ENCODE measurements at places on chromosomes 6 and 20.

DNA sequence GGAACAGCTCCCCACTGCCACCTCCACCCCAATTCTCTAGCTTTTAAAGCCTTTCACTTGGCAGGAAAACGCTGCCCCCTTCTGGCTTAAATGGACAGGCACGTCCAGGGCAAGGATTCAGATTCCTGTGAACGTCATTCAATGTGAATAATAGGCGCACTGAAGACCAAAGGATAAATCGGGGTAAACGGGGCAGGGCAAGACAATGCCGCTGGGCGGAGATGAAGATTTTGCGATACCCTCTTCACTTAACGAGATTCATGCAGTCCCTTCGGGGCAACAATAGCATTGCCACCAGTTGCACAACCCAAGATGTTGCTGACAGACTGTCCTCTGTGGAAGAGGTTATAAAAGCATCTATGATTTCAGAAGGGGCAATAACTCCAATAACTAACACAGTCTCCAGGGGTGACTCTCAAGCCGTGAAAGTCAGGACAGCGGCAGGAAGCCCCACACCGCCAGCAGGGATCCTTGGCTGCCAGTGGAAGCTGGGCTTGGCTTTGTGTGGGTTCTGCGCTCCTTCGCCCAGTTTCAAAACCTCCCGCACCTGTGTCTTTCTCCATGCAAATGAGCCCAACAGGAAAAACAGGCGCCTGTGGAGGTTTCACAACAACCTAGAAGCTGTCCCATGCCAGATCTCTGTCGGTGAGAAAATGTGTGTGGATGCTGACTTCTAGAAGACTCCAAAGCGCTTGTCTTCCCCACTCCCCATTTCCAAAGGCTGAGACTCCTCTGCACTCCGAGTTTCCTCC is 291.8 kb downstream of the BMP7 start:
- DNase-seq: peak; percentile 69

- DNase-seq: no peak
Measured at GRCh38 chr20:1491281-1491840, at the start of gene SIRPB2. SIRPB2 (minus strand) TSS chr20:1491420; CDS start chr20:1491359, 61 bp downstream.

- no peak for DNase-seq
Measured at GRCh38 chr6:3381233-3381921, 75.5 kb downstream of the SLC22A23 start.

GRCh38 chr6:148398678-148399077 is 56.0 kb downstream of the SASH1 start:
- DNase-seq: no peak

DNA sequence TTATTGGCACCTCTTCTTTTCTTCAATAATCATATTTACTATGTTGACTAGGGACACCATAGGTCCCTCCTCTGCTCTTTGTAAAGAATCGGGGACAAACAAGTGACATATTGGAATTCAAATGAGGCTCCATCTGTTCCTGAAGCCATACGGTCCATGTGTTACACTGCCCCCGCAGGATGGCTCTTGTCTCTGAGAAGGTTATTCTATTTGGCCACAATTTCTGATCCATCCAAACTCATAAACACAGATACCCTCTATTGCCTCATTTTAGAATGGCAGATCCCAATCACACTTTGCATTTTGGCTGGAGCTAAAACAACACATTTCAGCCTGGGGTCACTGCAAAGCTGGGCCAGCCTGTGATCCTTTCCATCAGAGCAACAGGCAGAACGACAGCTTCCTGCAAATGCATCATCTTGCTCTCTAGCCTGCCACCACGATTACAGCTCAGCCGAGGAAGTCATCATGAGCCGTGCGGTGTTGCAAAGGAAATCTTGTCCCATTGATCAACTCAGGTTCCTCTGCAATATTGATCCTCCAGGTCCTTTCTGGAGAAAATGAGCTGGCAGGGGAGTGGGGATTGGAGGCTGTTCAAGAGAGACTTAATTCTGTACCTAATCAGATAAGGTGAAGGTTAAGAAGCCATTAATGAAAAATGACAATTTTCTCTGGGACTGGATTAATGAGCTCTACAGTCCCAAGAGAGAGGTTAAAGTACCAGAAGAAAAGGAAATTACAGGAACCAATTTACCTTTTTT is 73.1 kb downstream of the AGPAT4 start:
- DNase-seq: no peak

GRCh38 chr6:138410048-138410735 is 6.2 kb downstream of the HEBP2 start:
- DNase-seq: peak; percentile 50

- peak; percentile 4 for DNase-seq
Measured at GRCh38 chr6:109922851-109923250, 55.3 kb upstream of the GPR6 start.

GRCh38 chr6:112947507-112947906 is 600.4 kb downstream of the RFPL4B start:
- DNase-seq: no peak

GRCh38 chr6:142822842-142823241 is 122.1 kb downstream of the HIVEP2 start:
- DNase-seq: no peak

- DNase-seq: no peak
Measured at GRCh38 chr6:125656287-125656870, 93.1 kb upstream of the HEY2 start.

DNA sequence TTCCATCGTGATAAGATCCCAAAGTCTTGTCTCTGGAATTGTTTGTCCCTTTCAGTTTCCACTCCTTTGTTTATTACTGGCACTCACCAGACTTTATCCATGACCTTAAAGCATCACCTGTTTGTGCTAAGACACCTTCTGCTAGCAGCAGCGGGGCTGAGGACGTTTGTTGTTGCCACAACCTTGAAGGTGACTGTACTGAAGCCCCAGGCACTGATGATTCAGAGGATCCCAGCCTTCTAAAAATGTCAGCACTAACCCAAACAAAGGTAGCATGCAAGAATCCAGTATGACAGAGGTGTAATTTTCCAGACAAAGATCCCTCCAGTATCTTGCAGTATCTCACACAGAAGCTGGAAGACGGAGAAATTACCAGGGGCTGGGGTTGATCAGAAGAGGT is 28.9 kb upstream of the SMIM8 start:
- DNase-seq: no peak

DNA sequence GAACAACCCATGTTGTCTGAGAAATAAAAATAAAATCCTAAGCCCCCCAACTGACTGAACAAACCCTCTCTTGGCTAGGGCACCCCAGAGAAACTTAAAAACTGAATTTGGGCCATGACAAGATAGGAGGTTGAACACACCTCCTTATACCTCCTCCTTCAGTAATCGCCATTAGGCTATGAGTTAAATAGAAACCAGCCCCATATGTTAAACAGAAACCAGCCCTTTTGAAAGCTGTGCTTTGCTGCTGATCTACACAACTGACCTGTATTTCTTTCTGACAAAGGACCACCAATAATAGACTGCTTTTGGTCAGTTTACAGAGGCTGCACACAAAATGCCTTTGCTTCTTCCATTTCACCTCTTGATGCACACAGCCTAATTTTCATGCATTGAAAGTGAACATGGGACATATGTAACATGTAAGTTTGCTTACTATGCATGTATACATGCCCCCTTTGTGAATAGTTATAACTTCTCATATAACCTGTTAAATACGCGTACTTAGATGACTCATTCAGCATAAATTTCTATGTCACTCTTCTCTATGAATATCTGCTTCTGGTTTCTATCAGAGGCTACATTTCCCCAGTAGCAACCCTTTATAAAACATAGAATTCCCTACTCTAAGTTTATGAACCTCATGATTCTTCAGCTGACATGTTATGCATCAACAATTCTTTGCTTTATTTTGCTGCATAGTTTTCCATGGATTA is 462.9 kb downstream of the COL12A1 start:
- DNase-seq: no peak

DNA sequence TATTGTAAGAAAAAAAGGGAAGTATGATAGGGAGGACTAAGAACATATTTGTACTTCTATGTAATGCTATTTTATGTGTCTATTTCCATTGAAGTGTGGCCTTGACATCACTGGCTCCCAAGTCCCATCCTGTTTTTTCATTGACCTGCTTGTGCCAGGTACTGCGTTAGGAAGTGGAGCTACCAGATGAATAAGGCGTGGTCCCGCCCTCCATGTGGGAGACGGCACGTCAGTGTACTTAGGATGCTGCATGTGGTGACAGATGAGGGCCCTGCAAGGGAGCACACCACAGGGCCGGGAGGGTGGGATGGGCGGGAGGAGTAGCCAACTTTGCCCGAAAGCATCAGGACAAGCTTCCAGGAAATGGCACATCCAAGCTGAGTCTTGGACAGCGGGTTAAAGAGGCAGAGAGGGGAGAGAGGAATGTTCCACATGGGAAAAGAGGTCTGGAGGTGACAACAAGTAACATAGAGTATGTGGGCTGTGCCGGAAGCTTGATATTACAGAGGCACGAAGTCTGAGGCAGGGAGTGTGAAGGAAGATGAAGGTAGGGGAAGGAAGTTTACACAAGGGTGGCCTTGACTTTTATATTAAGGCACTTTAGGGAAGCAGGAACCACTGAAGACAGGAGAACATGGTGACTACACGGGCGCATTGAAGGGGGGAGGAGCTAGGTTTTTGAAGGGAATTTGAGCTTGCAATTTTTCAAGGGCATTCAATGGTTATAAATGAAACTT is 140.6 kb downstream of the MTHFD1L start:
- DNase-seq: no peak

- DNase-seq: no peak
Measured at GRCh38 chr6:145427232-145427631, 308.1 kb downstream of the EPM2A start.

- DNase-seq: no peak
Measured at GRCh38 chr20:62234339-62234738, 4.0 kb upstream of the OSBPL2 start.

DNA sequence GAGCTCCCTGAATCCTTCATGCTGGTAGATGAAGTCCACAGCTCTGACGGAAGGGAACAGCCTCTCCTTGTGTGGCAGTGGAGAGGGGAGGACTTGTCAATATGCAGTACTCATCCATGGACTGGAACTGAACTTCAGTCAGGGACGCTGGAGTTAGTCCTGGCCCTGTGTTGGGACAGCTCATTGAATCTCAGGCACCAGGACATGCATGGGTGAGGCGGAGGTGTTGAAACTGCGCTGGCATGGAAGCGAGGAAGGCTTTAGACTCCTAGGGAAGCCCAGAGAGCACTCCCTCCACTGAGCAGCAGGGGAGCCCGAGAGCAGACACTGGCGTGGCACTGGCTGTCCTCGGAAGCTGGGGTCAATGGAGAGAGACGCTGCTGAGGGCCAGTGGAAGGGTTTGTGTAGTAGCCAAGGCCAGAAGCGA is 161.3 kb upstream of the GGTLC1 start:
- DNase-seq: no peak

DNA sequence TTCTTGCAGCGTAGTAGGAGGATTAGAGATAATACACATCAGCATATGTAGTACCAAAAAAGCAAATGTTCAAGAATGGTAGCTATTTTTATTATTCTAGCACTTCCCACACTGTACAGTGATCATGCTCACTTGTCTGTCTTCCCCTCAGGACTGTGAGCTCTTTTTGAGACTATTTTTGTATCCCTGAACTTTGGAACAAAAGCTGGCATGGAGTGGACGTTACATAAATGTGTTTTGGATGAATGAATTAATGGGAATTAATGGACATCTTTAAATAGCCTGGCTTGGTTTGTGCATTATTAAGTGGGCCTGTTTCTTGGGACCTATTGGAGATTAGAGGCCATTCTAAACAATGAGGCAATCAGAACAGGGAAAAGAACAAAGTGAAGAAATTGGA is 243.7 kb downstream of the CD83 start:
- DNase-seq: no peak

DNA sequence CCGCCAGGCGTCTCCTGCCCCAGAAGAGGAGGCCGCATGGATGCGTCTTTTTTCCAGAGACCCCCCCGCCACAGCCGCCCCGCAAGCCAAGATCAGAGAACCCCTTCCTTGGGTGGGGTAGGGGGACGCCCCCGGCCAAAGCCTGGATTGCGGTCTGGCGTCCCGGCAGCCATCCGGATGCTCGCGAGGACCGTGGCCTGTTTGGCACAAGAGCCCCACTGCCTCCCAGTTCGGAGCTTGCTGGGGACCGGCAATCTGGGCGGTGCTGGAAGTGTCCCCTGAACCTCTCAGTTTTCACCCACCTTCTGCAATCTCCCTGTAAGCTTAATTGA is 924 bp downstream of the FAM162B start:
- peak; percentile 51 for DNase-seq

GRCh38 chr20:23193801-23194384 is 107.8 kb upstream of the CD93 start:
- no peak for DNase-seq

- peak; percentile 51 for DNase-seq
Measured at GRCh38 chr6:134724771-134725340, 225.0 kb downstream of the ALDH8A1 start.

GRCh38 chr6:121482004-121482693 is 46.7 kb downstream of the GJA1 start:
- peak; percentile 83 for DNase-seq

DNA sequence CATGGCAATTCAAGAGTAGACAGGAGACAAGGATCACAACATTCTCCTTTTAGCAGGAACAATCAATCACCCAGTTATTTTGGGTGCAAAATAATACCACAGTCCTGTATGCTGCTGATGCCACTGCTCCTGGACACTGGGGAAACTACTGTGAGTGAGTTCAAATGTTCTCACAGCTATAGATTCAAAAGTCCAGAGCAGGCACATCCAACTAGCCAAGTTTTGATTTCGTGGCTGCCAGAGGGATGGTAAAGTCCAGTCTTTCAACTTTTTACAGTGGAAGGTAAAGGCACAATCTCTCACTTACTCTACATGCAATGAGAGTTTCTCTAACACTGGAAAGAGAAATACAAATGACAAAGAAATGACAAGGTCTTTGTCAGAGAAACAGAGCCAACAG is 26.9 kb upstream of the TSHZ2 start:
- DNase-seq: no peak

- peak; percentile 77 for DNase-seq
Measured at GRCh38 chr6:73695619-73696421, at the start of gene CD109. CD109 (plus strand) TSS chr6:73696203; CDS start chr6:73696216, 13 bp downstream.

DNA sequence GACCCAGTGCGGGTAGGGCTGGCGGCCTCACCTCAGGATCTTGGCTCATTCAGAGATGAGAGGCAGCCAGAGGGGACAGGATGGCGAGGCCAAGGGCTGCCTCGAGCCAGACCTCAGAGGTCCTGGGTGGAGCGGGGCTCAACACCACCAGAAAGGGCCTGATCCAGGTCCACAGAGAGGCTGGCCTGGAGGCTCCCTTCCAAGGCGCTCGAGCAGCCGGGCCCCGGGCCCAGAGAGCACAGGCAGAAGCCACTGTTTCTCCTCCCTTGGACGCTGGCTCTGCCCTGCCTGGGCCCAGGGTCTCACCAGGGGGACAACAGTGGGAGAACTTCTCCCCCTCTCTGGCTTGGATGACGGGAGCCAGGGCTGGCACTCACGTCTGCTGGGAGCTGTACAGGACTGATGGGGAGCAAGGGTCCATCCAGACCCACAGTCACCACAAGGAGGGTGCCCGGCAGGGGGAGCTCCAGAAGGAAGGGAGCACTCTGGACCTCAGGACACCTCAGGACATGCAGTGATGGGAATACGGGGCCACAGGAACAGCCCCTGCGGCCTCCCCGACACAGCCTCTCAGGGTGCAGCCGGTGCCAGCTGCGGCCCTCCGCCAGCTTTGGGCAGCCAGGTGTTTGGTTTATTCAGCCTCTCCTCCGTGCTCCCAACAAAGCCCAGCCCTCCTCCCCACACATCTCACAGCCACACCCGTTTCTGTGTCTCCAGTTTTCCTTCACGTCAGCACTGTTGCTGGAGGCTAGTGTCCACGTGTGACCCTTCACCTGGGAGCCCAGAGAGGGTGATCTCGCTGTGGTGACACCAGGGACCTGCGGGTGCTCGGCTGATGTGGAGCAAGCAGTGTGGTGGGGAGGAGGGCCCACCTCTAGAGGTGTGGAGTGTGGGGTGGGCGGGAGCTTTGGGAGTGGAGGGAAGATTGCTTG is 8.7 kb downstream of the RPS21 start:
- DNase-seq: no peak
